ENCODE measurements at places on chromosomes 12 and 14.

- H3K36me3 ChIP-seq: no peaks in the 10 kb centered on the region
- no peak overlapping the region for H3K27ac ChIP-seq
- DNase-seq: no peak
- no peak overlapping the region for H3K4me3 ChIP-seq
These were observed 110.2 kb upstream of the SLC38A4 start for GRCh38 chr12:46936042-46936441.

DNA sequence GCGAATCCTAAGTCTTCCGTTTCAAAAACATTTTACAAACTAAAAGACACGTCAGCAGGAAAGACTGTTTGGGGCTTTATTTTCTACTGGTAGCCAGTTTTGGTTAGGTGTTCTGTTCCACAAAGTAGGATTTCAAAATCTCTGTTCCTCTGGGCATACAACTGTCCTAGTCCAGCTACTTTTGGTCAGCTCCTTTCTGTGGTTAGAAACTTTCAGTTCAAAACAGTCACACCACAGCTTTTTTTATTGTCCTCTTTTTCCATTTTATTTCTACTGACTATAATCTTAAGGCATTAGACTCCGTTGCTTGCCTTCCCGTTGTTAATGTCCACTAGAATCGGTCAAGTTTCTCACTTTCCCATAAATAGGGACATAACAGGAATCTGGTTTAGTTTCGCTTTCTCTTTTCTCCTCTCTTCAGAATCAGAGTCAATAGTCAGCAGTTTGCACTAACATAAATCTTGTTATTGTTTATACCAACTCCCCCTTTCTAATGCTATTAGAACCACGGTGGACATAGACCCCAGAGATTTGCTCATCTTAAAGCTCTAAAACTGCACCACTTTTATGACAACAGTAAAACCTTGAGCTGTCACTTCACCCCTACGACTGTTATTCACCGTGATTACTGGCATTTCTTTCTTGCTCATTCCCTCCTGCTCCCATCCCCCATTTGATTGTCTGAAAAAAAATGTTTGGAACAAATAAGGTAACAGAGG lies 41.5 kb upstream of the NPAS3 start:
- peak overlapping the region; percentile 76 for H3K27ac ChIP-seq
- H3K4me1 ChIP-seq: no peaks in the 10 kb centered on the region
- H3K36me3 ChIP-seq: no peaks in the 10 kb centered on the region
- peak overlapping the region; percentile 49 for H3K4me3 ChIP-seq

GRCh38 chr12:108645686-108646599 lies 12.2 kb upstream of the SELPLG start:
- no peak overlapping the region for H3K27ac ChIP-seq
- peaks cover 27% of the 10 kb centered on the region for H3K36me3 ChIP-seq
- H3K4me1 ChIP-seq: peaks cover 29% of the 10 kb centered on the region

DNA sequence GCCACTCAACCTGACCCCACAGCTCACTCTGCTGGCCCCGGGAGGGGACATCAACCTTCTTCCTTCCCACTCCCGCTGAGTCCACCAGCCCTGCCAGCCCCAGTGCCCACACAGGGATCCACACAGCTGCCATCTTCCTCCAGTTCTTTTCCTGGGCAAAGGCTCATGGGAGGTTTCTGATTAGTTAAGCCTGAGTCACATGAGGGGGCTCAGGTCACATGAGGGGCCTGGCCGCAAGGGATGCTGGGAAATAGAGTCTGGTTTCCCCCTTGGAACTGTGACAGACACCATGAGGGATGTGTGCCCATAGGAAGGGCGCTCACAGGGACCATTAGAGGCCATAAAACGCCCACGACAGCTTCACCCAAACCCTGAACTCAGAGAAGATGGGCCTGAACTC lies 228.7 kb upstream of the SFSWAP start:
- H3K4me3 ChIP-seq: no peak overlapping the region
- no peaks in the 10 kb centered on the region for H3K36me3 ChIP-seq
- no peaks in the 10 kb centered on the region for H3K4me1 ChIP-seq
- H3K27me3 ChIP-seq: no peaks in the 10 kb centered on the region
- no peak overlapping the region for H3K27ac ChIP-seq
